Bronchial epithelial cell (primary cell): ENCODE measurements at places on chromosomes 7 and 10. TPM values are rescaled to one million over a fixed set of nuclear protein-coding genes. Genes with fewer than 3 reads are reported as not detected.

SGCE gene
- 20.0 and 23.0 TPM in 2 replicates for total RNA-seq

KCNK18 gene
- not detected in 2 replicates for total RNA-seq

RBM20 gene
- 1.8 TPM in 1 of 2 replicates, not detected in the other for total RNA-seq

WDR11 gene
- 60.8 and 64.9 TPM in 2 replicates for total RNA-seq

TMEM225B gene
- 0.53 and 0.77 TPM in 2 replicates for total RNA-seq

BMPER gene
- total RNA-seq = 0.13 and 0.26 TPM in 2 replicates

NUTM2D gene
- total RNA-seq = 2.4 and 6.1 TPM in 2 replicates

BICC1 gene
- 0.13 and 1.1 TPM in 2 replicates for total RNA-seq

ZNF239 gene
- 0.26 and 2.6 TPM in 2 replicates for total RNA-seq

KCND2 gene
- under 0.01 TPM in 1 of 2 replicates, not detected in the other for total RNA-seq

PON1 gene
- not detected in 2 replicates for total RNA-seq

CRHR2 gene
- not detected in 2 replicates for total RNA-seq

DNA sequence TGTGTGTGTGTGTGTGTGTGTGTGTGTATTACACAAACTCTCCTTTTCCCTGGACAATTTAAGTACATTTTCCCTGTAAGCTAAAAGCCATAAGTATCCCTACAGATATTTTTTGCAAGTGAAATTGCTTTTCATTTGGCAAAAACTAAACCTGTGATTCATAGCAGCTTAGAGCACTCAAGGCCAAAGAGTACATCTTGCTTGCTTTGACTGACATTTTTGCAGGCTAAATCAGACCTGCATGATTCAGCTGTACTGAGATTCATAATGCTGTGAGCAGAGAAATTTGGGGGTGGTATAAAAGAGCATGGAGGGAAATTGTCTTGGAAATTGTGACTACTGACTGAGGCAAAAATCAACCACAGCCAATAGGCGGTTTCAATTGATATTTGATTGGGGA lies 500.4 kb downstream of the GFRA1 start:
- peak; percentile 61 for DNase-seq

DNA sequence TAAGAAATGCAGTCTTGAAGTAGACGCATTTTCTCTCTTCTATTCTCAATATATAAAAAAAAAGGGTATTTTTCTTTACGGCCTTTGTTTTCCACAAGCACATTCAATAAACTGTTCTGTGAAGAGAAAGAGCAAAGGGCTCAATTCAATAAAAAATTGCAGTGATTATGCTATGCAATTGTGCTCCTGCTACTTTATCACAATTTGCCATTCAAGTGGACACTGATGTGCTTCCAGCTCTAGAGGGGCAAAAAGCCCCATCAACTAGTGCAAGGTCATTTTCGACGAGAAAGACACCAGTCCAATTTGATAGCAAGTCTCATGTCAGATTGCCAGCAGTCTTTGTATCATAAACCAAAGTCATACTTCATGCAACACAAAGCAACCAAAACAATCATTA lies 82.6 kb upstream of the THSD7A start:
- DNase-seq = no peak

- no peak for DNase-seq
These were observed 218.4 kb downstream of the ELMO1 start for GRCh38 chr7:37230221-37230620.

- DNase-seq = peak; percentile 22
These were observed 5.0 kb downstream of the MXI1 start for GRCh38 chr10:110212119-110213006.

DNA sequence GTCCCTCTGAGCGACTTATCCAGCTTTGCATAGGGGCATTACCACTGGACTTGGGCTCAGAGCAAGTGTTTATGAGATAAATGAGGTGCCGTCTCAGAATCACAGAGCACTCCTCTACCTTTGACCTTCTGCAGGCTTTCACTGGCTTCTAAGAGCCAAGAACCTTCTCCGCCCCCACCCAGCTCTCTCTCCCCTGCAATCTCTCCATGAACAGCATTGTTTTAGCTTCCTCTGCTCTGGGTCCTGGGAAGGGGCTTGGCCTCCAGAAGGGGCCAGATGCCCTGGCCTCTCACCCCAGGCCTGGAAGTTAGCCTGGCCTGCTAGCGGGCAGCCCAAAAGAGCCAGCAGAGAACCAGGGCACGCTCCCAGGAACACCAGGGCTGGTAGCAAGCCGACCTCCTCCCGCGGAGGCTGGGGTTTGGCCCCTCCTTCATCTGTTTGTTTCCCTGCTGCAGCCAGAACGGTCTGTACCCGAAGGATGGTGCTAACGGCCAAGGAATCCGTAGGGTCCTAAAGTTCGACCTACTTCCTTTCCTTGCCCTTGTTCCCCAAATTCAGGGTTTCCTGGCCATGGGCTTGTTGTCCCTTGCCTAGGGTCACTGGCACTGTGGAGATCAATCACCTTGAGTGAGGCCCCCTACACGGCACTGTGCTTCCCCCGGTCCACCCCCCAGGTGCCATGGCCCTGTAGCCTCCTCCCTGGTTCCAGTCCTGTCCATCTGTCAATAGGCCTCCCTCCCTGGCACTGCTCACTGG lies 18.7 kb upstream of the DDIT4 start:
- peak; percentile 60 for DNase-seq

- DNase-seq = no peak
These were observed 41.7 kb downstream of the ARL4A start for GRCh38 chr7:12729112-12729511.

- peak; percentile 97 for DNase-seq
These were observed 97.4 kb upstream of the PDCD4 start for GRCh38 chr10:110774069-110775019.

DNA sequence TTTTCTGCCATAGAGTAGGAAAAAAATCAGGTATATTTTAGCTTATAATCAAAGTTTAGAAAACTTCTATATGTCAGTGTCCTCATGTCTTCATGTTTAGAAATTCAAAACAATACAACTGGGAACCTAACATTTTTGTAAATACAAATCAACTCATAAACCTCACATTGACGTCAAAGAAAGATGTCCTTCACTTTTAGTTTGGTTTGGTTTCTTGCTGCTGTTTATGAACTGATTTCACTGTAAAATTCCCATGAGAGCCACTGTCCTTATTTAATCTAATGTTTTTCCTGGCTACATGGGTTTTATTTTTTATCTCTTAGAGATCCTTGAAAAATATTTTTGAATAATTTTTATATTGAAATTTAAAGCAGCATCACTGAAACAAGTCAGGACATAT lies 208.4 kb downstream of the DYNC1I1 start:
- no peak for DNase-seq

DNA sequence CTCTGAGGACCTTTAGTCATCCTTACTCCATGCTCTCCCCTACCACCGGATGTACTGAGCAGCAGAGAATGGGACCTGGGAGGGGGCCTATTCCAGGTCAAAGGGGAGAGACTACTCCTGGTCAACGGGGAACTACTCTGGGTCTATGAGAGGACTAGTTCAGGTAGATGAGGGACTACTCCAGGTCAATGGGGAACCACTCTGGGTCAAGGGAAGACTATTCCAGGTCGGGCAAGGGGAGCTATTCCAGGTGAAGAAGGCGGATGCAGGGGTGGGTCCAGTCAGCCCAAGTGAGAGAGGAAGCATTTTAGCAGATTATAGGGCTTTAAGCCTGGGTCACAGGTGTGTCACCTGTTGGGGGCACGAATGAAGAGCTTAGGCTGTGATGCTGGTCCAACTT lies 35.4 kb downstream of the CCM2 start:
- no peak for DNase-seq

- peak; percentile 62 for DNase-seq
These were observed 59.3 kb downstream of the FAM13C start for GRCh38 chr10:59303018-59303417.

GRCh38 chr10:59319854-59320253 lies 42.5 kb downstream of the FAM13C start:
- no peak for DNase-seq

DNA sequence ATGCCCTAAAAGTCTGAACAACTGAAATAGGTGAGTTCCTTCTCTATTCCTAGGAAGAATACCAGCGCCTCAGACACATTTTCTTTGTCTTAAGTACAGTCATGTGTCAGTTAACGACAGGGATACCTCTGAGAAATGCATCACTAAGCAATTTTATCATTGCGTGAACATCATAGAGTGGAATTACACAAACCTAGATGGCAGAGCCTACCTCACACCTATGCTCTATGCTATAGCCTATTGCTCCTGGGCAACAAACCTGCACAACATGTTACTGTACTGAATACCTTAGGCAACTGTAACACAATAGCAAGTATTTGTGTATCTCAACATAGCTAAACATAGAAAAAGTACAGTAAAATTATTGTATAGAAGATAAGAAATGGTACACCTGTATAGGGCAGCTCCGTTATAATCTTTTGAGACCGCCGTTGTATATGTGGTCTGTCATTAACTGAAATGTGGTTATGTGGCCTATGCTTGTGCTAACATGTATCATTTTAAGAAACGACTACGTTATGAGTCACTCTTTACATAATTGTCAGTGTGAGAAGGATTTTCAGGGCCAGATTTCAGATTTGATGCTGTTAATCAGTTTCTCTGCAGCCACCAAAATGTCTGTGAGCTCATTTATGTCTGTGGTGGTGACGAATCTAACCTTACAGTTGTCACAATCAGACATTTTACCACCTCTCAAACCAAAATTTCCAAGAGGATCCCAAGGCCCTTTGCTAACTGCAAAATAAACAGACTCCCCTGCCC lies 66.1 kb upstream of the STK17A start:
- DNase-seq = peak; percentile 95

GRCh38 chr7:44213206-44213876 lies 12.6 kb downstream of the YKT6 start:
- no peak for DNase-seq

- DNase-seq = no peak
These were observed 5.1 kb upstream of the NAPEPLD start for GRCh38 chr7:103154042-103154441.

DNA sequence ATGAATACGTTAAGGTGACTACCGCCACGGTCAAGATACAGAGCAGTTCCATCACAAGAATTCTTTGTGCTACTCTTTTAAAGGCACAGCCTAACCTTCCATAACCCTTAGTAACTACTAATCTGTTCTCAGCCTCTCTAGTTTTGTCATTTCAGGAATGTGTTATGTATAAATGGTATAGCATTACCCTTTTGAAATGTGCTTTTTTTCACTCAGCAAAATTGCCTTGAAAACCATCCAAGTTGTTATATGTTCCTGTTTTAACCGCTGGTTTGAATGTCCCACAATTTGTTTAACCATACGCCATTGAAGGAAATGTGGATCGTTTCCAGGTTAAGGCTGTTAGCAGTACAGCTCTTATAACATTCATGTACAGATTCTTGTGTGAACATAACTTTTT lies 32.0 kb downstream of the WAC start:
- no peak for DNase-seq

GRCh38 chr7:148670807-148671206 lies 27.9 kb upstream of the CUL1 start:
- no peak for DNase-seq

DNA sequence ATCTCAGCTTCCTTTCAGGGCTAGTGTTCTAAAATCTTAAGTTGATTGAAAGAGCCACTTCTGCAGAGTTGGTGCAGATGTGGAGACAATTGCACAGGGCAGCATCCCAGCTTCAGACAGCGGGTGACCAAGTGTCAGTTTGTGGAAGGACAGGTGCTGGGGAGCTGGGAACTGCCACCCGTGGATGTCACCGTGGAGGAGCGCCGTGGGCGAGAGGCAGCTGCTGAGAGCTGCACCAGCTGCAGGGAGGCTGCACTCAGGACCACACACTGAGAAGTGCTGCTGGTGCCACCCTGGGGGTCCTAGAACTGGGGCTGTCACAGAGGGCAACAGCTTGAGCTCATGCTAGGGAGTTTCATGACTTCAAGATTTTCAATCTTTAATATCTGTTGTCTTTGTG lies 543.0 kb upstream of the FZD8 start:
- no peak for DNase-seq

GRCh38 chr7:81181066-81181465 lies 262.2 kb upstream of the SEMA3C start:
- DNase-seq = no peak

GRCh38 chr7:20459419-20459818 lies 128.7 kb downstream of the ITGB8 start:
- no peak for DNase-seq

DNA sequence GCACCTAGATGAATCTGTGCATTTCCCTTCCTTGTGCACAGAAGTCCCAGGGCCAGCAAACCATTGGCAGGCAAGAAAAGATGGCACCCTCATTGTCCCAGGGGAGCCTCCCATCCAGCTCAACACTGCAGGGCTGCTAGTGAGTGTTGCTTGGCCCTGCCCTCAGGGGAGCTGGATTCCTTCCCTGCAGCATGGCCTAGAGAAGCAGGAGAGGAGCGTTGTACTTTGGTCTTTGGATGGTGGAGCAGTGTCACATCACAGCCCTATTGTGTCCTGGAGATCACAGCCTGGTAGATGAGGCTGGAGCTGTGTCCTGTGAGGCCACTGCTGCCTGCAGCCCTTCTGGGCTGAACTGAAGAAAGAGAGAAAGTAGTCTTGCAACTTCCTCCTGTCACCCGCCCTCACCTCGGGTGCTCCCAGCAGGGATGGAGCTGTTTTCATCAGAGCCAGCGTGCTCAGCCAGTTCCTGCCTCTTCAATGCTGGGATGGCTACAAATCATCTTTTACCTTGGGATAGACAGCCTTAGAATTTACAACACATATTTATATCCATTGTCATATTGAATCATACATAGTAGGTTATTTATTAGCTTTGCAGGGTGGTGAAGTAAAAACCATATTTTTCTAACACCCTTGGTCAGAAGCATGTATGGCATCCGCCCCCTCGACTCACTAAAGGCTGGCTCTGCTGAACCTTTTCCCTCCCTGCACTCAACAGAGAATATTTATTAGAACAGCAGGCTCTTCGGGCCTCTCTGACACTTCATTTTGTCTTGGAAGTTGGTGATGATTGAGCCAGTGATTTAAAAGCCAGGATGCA lies 43.1 kb upstream of the FAM180A start:
- DNase-seq = no peak

DNA sequence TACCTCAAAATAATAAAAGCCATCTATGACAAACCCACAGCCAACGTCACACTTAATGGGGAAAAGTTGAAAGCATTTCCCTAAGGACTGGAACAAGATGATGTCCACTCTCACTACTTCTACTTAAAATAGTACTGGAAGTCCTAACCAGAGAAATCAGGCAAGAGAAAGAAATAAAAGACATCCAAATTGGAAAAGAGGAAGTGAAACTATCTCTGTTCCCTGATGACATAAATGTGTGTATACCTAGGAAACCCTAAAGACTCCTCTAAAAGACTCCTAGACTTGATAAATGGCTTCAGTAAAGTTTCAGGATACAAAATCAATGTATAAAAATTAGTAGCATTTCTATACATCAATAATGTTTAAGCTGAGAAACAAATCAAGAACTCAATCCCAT lies 314.1 kb downstream of the WDR37 start:
- DNase-seq = no peak

- no peak for DNase-seq
These were observed 6.9 kb upstream of the ZNF503 start for GRCh38 chr10:75408509-75408875.

- DNase-seq = no peak
These were observed 90.2 kb upstream of the RAB18 start for GRCh38 chr10:27413831-27414348.

DNA sequence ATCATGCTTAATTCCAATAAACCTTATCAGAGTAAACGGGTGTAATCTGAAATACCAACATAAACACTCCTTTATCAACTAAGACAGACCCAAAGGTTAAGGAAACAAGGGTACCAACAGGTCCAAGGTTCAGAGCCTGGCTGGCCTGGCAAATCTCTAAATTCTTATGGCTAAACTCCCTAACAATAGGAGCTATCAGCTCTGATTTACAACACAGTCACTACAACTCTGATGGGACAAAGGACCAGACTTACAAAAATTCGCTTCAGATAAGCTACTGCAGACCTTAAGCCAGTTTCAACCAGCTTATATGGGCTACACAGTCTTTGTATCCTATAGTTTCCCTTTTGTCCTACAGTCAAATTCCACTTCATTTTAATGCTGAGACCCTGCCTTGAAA lies 381.9 kb downstream of the ZWINT start:
- DNase-seq = no peak

GRCh38 chr7:139915864-139916716 lies 87.0 kb downstream of the TBXAS1 start:
- DNase-seq = peak; percentile 100
